ENCODE measurements at places on chromosomes 6 and 20.

DNA sequence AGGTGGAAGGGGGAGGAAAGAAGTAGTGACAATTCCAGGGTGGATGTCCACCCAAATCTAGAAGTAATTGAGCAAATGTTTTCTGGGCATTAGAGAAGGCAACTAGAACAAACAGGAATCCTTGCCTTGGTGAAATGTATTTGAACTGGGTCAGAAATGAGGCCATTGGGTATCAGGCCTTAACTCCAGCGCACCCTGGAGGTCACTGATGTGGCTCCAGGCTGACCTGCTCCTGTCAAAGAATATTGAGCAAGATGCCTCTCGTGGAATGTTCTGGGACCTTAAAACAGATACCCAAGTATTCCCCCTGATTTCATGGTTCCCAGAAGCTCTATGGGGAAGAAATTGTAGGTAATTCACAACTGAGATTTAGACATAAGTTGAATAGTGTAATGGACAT is 6.9 kb downstream of the HLA-DPB1 start:
- peak; percentile 76 for DNase-seq

DNA sequence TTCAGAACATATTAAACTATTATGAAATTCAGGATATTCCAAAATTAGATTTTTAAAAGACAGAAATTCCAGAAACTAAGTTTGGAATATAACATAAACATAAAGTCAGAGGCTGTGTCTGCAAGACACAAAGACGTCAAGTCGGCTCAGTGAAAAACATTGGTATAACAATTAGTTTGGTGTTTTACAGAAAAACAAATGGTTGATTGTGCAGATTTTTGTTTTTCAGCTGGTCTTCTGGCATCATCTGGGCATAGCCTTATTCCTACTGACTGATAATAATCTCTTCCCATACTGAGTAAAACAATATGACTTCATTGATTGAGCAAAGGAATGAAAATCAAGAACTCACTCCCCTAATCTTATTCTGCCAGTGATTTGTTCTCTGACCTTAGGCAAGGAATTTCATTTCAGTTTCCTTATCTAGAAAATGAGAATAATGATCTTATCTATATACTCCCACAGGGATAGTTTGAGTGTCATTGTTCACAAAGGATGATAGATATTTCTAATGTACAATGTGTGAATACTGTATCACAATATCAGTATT is 84.3 kb downstream of the FRK start:
- no peak for DNase-seq

- DNase-seq = peak; percentile 60
These were observed 41.5 kb upstream of the SRF start for GRCh38 chr6:43129434-43130194.

GRCh38 chr20:32134026-32134425 is 24.5 kb downstream of the TM9SF4 start:
- DNase-seq = no peak

GRCh38 chr20:63944078-63944941 is 11.9 kb downstream of the UCKL1 start:
- no peak for DNase-seq

GRCh38 chr6:109702791-109703190 is 11.7 kb downstream of the FIG4 start:
- no peak for DNase-seq

- DNase-seq = no peak
These were observed 682.1 kb upstream of the MAP3K7 start for GRCh38 chr6:91268941-91269340.

GRCh38 chr6:19394051-19394450 is 443.1 kb upstream of the ID4 start:
- DNase-seq = no peak

DNA sequence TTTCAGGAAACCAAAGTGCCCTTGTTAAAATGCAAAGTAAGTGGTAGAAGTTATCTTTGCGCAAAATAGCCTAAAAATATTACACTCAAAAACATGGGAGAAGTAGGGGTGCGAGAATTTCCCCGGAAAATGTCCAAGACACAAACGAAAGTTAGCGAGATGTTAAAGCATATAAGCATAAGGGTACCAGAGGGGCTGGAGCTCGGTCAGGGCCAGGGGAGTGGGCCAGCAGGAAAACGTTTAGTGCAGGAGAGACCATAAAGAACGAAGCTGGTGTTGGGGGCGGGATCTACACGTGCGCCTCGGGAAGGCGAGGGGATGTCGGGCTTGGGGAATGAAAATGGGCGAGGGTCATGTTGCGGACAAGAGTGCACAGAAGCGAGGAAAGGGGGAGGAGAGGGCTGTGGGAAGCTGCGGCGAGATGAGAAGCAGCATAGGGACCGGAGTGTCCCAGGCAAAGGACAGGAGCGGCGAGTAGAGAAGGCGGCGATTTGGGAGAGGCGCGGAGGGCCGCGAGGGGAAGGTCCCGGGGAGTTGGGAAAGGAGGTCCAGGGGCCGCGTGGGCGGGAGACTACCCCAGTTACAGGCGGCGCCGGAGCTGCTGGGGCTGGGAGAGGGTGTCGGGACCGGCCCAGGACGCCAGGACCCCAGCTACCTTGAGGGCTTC is 600 bp downstream of the XPO5 start:
- DNase-seq = no peak

DNA sequence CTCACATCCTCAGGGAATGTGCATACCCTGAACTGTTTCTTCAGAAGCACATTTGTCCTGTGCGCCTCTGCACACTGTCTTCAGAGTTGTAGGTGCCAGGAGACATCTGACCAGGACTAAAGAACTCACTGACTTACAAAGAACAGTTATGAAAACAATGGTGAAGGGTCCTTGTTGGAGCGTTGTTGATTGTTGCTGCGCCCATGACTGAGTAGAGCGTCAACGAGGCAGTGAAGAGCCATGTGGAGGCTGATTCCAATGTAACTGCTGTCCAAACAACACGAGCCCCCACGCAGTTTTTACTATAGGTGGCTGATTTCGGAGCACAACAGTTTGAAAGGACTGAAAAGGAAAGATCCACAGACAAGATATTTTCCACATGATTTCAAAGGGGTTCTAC is 380.3 kb downstream of the CDH26 start:
- no peak for DNase-seq

- DNase-seq = no peak
These were observed 243.1 kb downstream of the PKHD1 start for GRCh38 chr6:51844336-51844735.

- no peak for DNase-seq
These were observed 21.8 kb upstream of the C20orf144 start for GRCh38 chr20:33640287-33640686.

DNA sequence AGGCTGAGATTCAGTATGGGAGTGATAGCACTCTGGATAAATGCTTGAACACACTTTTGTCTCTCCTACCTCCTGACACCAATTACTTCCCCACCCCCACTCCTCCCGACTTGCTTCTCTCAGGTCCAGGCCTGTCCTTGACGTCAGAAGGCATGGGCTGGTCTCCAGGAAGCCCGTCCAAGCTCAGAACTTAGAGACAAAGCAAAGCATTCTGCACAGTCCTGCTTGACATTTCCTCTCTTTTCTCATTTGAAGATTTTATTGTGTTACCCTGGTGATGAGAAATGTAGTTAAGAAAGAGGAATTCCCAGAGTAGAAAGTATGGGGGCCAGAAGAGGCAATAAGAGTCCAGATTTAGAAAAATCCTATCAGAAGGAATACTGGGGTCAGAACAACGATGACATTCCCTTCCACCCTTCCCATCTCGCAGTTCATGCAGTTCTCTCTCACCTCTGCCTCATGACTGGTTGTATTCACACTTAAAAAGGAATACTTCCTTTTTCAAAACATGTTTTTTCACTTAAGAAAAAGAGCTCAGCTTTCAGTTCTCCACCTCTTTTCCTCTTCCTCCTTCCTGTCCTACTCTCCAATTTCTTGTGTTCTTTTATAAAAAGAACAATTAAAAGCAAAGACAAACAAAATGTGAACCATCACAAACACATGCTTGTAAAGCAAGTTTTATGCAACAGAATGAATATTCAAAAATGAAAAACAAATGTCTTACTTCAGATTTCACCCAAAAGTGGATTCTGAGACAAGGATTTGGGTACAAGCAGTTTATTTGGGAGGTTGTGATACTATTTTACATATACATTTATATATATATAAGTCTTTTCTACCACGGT is 18.5 kb upstream of the FAM184A start:
- peak; percentile 88 for DNase-seq

DNA sequence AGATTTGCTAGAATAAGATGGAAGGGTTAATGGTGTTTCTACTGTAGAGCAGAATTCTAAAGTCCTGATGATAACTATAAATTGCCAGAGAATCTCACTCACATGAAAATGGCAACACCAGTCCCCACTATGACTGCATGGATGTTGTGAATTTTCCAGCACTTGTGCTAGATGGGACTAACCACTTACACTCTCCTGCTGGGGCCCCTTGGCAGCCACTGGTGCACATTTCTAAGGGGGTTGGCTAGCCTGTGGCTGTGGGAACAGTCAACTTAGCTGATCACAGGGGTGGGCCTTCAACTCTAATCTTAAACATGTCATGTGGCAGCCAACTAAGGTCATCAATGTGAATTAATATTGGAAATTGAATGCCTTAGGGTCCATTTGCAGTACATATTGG is 271.2 kb downstream of the PHACTR1 start:
- no peak for DNase-seq

GRCh38 chr6:21384216-21384615 is 209.3 kb upstream of the SOX4 start:
- DNase-seq = no peak

DNA sequence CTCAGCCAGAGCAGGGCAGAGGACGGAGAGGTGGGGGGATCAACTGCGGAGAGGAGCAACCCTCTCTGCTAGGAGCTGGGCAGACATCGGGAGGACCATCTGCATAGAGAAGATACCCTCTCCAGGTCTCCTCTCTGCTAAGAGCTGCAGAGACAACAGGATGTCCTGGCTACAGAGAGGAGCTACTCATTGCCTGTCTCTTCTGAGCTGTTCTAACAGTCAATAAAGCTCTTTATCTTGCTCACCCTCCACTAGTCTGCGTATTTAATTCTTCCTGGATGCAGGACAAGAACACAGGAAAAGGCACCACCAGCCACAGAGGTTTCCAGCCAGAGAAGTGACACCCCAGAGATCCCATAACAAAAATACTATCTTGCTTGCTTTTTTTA is 871.1 kb upstream of the GJE1 start:
- DNase-seq = no peak

DNA sequence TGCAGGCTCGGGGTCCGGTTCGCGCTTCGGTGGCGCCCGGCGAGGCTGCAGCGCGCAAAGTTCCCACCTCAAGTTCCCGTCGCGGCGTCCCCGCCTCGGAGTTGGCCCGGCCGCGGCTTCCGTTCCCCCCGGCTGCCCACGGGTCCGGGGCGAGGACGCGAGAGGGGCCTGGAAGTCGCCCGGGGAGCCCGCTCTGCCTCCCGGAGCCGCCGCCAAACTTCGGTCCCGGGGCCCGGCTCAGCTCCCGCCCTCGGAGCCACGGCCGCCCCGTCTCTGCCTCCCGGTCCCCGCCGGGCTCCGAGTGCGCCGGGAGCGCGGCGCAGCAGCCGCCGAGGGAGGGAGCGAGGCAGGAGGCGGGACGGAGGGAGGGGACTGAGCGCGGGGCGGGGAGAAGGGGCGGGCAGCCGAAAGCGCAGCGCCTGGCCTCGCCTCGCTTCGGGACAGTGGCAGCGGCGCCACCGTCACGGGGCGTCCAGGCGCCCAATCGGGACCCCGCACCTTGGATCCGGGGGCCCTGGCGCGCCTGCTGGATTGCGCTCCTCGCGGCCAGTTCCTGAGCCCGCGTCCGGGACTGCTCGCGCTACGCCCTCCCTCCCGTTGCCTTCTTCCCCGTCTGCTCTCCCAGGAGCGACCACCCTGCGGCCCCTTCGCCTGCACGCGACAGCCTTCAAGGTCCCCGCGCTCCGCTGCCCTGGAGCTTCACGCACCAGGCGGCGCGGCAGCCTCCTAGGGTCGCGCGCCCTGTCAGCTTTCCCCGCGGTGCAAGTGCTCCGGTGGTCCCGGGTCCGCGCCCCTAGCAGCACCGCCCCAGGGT is at the start of gene KCNG1:
Gene KCNG1 (minus strand): TSS at position 305 of the 814 bp plus-strand sequence. CDS start 12,769 bp downstream, outside the sequence.
- DNase-seq = peak; percentile 71

DNA sequence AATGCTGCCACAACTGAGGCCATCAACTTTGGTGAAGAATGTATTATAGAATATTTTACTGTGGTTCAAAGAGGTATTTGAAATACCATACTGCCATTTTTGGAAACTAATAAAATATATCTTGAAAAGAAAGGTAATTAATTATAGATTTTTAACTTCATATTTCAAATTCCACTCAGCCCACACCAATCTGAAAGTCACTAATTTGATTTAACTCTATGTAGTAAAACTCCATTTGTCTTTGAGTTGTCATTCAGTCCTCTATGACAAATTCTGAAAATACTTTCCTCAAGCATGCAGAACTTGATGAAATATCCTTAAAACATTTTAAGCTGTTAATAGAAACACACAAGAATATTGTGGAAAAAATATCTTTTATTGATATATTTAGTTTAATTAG is 1196.7 kb upstream of the CITED2 start:
- no peak for DNase-seq

DNA sequence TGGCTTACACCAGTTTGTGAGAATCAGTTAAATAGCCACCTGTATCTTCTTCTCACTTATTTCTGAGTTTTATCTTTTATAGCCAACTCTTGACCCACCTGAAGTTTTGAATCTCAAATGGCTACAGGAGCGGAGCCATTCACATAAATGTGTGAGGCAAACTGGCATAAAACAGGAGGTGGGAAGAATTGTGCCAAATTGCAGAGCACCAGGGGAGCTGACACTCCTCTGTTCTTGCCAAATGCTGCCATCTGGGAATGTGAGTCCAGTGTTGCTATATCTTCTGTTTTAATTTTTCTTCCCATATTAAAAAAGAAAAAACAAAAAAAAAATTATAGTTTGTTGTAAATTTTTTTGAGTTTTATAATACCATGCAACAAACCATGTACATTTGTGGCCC is 17.0 kb upstream of the RNF146 start:
- no peak for DNase-seq

DNA sequence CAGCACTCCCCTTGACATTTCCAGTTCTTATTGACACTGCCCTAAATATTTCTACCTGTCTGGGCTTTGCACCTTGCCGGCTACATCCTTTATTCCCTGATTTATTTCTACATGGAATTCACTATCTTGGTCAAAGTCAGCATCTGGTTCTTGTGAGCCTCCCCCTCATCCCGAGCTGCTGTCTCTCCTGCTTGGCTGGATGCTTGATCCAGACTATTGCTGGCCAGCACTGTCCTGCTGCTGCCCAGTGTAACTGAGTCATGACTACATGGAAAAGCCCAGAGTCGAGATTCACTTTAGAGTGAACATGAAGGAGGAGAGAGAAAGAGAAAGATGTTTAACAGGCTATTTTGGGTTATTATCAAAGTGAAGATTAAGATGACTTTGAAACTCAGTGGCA is 142.2 kb downstream of the OPN5 start:
- no peak for DNase-seq

DNA sequence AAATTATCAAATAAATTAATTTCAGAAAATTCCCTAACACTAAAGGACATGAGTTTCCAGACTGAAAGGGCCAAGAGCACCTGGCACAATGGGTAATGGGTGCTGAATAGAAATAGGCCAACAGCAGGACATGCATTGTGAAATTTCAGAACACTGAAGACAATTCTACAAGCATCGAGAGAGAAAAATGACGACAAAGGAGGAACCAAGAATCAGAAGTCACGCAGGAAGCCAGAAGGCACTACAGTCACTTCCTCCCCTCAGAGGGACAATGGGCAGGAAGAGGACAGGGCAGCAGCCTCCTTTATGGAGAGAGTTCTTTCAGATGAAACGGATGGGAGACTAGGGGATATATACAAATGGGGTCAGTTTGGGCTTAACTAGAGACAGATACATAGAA is 29.6 kb downstream of the PCNA start:
- DNase-seq = no peak

All from cardiac fibroblast (primary cell).